Activated naive CD4-positive, alpha-beta T cell treated with Interleukin-2 at 50 U/mL for 16 hours (primary cell): ENCODE measurements at places on chromosomes 4 and X.

DNA sequence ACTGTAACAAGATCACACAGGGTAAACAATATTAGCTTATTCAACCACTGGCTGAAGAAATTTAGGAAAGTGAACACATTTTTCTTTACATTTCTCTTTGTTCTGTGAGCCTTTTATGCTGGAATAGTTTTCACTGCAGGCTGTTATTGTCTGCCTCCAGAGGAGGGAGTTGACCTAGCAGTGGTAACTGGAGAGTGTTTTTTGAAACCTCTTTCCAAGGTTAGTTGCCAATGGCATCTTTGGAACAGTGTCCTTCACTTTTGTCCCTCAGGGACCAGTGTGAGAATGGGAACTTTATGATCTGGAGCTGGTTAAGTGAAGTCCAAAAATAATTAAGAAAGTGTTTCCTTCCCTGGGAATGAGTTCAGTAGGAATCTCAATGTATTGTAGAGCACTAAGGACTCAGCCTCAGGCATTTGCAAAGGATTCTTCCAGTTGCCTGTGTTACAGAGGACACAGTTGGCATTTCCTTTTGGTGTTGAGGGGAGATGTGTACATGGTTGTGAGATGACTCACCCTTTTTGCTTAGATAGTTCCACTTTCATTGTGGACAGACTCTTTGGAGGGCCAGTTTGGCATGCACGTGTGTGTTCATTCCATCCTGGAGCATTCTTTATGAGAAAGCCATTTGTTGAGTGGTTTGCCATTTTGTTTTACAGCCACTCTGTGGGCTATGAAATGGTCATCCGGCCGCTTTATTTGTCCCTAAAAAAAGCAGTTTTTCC is 61.3 kb downstream of the AR start:
- no peak for DNase-seq

DNA sequence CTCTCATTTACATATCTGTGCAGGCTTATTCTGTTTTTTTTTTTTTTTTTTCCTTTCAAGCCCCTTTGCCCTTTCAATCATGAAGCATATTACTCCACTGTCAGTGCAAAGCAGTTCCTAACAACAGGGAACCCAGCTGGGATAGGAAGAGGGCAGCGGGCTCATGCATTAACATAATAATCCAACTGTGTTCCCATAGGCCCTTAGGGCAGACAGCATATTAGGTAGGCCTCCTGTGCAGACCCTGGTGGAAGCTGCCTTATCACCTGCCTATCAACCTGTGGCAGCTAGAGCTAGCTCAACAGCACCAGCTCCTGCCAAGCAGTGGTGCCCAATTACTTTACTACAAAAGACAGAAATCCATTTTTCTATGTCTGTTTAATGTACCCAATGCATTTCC is 49.3 kb downstream of the SLC10A7 start:
- no peak for DNase-seq

DNA sequence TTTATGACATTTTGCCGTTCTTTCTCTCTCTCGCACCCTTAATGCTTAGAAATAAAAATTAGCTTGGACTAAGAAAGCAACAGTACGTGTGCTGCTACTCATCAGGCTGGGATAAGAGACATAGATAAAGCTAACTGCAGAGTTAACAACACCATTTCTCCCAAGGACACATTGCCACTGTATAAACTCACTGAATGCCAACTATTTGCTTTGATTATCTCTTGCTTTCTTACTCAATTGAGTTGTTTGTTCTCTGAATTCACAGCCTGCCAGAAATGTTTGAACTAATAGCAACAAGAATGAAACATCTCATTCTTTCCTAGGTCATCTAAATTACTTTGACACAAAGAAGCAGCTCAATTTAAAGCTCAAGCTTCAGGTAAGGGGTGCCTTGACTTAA is 34.6 kb downstream of the F8 start:
- DNase-seq, result no peak

DNA sequence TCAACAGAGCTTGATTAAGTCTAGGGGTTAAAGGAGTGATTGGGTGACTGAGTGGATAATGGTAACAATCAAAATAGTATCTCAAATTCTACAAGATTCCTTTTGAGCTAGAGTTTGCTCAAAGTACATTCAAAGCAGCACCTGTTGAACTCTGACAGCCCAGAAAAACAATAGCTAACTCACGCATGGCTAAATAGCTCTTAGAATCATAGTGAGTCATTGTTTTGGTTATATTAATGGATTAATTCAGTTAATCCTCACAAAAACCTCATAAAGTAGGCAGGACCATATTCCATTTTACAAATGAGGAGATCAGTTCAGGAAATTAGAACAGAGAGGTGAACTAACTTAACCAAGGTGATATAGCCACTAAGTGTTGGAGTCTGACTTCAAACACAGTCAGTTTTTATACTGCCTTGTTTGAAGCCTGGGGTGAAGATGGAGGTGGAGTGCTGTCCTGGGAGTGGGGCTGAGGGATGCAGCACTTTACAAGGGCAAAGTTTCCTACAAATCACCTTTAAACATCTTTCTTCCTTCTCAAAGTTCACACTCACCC is 35.9 kb upstream of the PPM1K start:
- no peak for DNase-seq

GRCh38 chr4:93841803-93842345 is 13.3 kb downstream of the ATOH1 start:
- DNase-seq, result no peak

DNA sequence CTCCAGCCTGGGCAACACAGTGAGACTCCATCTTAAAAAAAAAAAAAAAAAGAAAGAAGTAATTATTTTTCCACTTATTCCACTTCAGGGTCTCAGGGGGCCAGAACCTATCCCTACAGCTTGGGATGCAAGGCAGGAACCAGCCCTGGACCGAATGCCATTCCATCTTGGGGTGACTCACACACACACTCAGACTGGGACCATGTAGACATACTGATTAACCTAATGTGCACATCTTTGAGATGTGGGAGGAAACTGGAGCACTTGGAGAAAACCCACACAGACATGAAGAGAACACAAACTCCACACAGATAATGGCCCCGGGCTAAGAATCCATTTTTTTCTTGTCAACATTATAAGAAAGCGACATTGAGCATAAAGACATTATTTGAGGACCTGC is 132.5 kb downstream of the PTTG2 start:
- no peak for DNase-seq

DNA sequence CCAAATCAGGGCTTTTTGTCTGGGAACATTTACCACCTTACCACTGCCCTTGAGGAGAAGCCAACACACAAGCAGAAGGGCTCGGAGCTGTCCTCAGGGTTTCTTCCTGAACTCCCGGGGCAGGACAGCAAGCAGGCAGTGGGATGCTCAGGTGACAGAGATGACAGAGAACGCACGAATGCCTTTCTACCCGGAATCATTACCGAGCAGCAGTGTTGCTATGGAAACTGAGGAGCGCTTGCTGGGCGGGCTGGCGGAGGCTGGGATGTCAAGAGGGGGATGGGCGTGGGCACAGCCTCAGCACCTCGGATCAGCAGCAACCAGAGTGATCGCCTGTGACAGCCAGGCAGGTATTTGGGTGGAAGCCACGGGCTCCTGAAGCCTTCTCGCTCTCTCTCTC is 17.8 kb downstream of the SSR4 start:
- no peak for DNase-seq

DNA sequence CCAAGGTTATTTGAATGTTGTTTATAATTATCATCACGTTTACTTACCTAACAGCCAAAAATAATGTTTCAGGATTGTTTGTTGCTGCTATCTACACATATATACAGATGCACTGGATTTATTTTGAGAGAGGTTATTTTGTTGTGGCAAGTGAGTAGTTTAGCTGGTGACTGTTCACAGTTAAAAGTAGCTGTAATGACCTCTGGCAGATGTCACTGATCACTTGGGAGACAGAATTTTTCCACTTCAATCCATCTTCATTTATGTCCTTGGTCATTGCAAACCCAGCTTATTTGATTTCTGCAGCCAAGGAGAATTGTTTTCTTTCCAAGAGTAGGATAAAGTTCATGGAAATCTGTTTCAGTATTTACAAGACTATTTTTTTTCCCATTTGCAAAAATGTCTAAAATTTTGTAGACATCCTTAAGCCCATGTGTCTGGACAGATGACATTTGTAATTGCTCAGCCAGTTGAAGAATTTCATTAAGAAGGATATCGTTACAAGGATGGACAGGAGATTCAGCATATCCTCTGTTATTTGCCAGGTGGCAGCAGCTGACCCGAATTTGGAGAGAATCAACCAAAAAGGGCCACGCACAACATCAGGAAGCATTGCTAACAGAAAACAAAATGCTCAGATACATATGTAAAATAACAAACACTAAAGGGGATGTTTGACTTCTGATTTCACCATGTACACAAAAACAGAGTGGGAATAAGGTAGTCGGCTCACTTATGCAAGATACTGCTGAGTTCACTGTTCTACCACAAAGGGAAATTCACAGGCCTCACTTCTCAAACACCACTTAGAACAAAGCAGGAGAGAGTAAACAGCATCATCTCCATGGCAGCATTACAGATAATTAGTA is 64.5 kb downstream of the GPRIN3 start:
- DNase-seq, result no peak

GRCh38 chrX:150683536-150684146 is 9.6 kb upstream of the MTMR1 start:
- DNase-seq, result no peak

DNA sequence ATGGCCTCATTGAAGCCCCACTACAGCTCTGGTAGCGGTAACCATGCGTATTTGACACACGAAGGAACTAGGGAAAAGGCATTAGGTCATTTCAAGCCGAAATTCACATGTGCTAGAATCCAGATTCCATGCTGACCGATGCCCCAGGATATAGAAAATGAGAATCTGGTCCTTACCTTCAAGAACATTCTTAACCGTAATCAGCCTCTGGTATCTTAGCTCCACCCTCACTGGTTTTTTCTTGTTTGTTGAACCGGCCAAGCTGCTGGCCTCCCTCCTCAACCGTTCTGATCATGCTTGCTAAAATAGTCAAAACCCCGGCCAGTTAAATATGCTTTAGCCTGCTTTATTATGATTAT is 876 bp downstream of the HPRT1 start:
- DNase-seq, result no peak

DNA sequence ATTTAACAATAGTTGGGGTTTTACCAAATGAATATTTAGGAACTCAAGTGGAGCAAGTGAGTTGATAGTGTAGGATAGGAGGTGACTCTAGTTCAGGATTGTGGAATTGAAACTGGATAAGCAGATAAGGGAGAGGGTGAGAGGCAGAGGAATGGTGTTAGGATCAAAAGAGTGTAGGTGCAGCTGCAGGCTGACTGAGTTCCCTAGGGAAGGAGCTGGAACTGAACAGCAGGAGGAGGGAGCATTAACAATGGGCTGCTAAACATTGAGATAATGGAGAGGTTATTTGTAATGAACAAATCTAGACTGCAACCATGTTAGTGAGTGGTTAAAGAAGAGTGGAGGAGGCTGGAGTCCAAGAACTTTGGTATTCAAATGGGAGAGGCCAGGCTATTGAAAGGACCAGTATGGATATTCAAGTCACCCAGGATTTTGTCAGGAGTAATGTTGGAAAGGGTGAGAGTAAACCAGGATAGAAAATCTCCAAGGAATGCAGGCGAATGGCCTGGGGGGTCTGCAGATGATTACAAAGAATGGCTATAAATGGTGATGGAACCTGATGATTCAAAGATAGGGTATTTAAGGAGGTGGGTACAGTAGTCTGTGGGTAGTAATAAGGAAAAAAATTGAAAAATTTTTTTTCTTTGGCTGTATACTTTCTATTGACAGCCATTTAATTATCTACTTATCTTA is 497.1 kb upstream of the TENM3 start:
- no peak for DNase-seq

- DNase-seq, result no peak
These were observed 108.9 kb upstream of the NKX1-1 start for GRCh38 chr4:1515156-1515555.

DNA sequence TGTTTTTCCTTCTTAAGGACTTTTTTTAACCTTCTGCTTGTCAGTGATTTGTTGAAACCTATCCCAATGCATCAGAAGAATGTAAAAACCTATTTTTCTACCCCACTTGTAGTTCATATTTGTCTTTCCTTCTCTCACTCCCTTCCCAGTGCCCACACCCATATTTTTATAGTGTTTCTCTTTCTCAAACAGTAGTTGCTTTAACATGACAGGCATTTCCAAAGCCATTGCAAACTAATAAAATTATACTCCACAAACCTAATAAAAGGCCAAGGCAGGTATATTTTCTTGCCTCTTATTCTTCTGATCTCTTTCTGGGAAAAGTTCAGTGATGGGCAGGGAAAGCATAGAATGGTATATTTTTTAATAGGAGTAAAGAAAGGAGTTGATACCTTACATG is 35.7 kb upstream of the FHDC1 start:
- DNase-seq, result no peak

DNA sequence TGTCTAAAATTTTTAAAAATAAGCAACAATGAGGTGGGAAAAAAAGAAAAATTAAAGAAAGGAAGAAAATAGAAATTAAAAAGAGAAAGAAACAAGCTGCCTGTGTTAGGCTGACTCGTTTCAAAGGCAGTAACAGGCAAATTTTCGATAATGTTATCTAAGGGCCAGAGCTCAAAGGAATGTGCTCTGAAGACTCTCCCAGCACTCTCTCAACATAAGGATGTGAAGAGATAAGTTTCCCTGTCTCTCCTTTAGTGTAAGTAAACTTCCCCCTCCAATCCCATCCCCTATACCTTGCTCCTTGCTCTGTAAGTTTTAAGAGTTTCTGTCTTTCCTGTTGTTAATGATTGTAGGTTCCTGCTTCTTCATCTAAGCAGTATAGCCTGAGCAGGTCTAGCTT is 172.8 kb downstream of the TEX13C start:
- no peak for DNase-seq

- no peak for DNase-seq
These were observed 42.0 kb downstream of the PCGF3 start for GRCh38 chr4:747546-748170.

- DNase-seq, result no peak
These were observed 6.5 kb upstream of the NUDT6 start for GRCh38 chr4:122928930-122929329.

GRCh38 chr4:22385611-22386011 is 130.3 kb downstream of the ADGRA3 start:
- DNase-seq, result no peak

GRCh38 chr4:8395504-8396296 is 44.8 kb downstream of the ACOX3 start:
- no peak for DNase-seq

GRCh38 chr4:148693913-148694649 is 251.9 kb upstream of the NR3C2 start:
- no peak for DNase-seq

DNA sequence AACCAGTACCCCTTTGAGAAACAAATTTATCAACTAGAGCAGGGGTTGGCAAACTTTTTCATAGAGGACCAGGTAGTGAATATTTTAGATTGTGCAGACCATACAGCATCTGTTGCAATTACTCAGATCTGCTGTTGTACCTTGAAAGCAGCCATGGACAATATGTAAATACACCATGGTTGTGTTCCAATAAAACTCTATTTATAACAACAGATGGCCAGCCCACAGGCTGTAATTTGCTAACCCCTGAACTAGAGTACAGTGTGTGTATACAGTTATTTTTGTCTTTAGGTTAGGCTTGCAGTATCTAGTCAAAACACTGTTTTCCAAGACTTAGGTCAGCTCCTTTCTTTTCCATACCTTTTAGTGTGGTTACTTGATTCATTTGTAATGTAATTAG is 54.4 kb downstream of the PHKA1 start:
- DNase-seq, result no peak
